ENCODE measurements at places on chromosomes 4 and X.

DNA sequence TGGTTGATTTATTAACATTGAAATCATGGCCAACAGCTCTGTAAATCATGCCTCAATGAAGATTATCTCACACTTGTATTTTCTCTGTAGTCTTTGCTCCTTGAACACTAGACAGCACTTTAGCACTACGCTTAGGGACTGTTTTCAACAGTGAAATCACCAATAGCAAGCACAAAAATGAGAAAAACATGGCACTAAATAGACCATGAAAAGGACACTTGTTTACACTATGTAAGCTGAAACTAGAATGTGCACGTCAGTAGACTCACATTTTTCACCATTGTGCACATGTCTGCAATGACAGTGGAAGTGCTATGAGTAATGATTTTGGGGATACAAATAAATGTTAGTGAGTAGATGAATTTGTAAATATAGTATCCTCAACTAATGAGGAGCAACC, 3.1 kb downstream of the BMP2K start:
- DNase-seq, result peak; percentile 21

DNA sequence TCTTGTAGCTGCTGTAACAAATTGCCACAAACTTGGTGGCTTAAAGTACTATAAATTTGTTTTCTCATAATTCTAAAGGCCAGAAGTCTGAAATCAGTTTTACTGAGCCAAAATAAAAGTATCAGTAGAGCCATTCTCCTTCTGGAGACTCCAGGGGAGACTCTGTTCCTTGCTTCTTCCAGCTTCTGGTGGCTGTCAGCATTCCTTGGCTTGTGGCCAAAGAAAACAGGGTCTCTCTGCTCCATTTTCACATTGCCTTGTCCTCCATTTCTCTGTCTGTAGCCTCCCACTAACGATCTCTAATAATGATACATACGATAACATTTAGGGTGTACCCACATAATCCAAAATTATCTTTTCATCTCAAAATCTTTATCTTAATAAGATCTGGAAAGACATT, 200.4 kb downstream of the MAB21L2 start:
- no peak for DNase-seq

DNA sequence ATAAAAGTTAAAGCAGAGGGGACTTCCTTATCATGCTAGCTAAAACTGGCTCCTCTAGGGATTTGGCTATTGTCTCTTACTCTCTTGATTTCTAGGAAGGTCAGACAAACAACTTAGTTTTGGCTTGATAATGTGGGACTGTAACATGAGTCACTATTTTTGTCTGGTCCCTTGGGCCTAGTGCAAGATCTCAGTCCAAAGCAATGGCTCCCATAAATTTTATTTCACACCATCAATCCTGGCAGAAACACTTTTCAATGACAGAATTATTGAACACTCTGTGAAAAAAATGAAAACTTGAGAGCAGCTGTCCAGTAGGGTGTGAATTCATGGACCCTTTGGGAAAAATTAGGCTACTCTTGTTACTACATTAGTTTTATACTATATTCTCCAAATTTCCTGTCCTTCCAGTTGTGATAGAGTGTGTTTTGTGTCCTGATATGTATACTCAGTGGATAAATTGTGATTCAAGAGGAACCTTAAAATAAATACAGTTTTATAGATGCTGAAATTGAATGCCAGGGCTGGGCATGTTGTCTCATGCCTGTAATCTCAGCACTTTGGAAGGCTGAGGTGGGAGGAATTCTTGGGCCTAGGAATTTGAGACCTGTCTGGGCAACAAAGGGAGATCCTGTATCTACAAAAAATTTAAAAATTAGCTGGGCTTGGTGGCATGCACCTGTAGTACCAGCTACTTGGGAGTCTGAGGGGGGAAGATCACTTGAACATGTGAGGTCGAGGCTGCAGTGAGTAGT, 10.8 kb upstream of the SNCA start:
- no peak for DNase-seq

GRCh38 chr4:40355131-40355530, 20.0 kb downstream of the CHRNA9 start:
- DNase-seq, result no peak

GRCh38 chrX:108362026-108362425, 76.2 kb downstream of the COL4A6 start:
- no peak for DNase-seq

- no peak for DNase-seq
Measured at GRCh38 chr4:157045507-157046127, 30.3 kb upstream of the GLRB start.

- no peak for DNase-seq
Measured at GRCh38 chr4:107432451-107432850, 287.6 kb downstream of the PAPSS1 start.

- DNase-seq, result no peak
Measured at GRCh38 chr4:123884922-123885321, 488.3 kb downstream of the SPRY1 start.

DNA sequence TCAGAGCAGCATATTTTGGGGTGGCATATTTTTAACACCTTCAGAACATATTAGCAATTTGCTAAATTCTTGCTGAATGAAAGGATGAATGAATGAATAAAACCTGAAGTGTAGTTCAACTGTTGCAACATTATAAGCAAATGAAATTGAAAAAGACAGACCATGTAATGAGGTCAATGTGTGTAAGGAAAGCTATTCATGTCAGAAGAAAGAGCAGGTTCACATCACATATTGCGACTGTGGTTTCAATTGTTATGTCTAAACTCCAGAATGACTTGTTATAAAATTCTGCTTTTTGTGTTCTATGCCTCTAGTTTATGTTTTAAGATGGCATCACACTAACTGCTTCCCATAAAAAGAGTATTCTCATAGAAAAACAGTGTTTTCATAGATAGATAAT, 32.9 kb upstream of the DSPP start:
- no peak for DNase-seq

GRCh38 chrX:16196829-16197228, 29.5 kb downstream of the MAGEB17 start:
- DNase-seq, result no peak

DNA sequence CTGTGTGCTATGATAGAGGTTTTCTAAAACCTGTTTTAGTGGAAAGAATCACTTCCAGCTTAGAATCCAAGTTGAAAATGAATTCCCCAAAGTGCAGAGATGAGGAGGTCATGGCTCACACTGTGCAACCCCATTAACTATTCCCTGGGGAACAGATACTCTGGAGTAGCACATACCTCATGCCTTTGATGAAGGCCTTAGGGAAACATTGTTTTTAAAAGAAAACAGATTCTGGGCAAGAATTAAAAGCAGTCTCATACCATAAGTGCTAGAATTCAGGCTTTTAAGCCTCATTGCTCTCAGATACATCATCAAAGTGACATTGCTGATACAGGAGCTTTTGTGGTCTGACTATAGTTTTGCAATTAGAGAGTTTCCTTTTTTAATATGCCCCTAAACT, 115.1 kb downstream of the NDST4 start:
- peak; percentile 3 for DNase-seq

DNA sequence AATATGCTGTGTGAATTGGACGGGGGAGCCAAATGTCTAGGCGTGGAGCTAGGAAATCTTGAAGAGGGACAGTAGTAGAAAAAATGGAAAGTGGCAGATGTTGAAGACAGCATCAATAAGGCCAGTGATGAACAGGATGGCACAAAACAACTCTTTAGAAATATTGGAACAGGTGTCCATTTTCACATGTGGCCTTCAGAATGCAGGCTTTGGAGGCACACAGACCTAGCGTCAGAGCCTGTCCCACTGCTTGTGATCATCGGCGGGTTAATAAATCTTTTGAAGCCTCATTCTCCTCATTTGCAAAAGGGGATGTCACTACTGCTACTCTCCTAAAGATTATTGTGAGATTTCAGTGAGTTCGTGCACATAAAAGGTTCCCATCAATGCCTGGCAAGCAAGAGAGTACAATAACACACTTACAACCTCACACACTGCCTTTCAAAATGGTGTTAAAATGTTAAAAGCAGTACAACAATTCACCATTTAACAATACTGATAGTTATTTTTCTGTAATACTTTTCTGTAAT, 2.4 kb downstream of the PDLIM3 start:
- DNase-seq, result no peak

GRCh38 chr4:40939856-40940255, 190.1 kb downstream of the NSUN7 start:
- peak; percentile 30 for DNase-seq

DNA sequence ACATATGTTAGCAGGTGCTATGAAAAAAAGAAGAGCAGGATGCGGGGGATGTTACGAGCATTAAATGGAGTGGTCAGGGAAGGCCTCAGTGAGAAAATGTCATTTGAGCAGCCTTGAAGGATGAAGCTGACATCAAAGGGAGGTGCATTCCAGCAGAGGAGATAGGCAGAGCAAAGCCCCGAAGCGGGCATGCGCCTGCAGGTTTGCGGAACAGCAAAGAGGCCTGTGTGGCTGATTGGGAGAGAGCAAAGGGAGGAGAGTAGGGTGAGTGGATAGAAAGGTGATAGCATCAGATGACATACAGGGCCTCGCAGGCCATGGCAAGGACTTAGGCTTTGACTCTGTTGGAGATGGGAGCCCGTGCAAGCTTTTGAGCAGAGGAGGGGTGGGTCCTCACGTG, 95.4 kb upstream of the GPR50 start:
- no peak for DNase-seq

DNA sequence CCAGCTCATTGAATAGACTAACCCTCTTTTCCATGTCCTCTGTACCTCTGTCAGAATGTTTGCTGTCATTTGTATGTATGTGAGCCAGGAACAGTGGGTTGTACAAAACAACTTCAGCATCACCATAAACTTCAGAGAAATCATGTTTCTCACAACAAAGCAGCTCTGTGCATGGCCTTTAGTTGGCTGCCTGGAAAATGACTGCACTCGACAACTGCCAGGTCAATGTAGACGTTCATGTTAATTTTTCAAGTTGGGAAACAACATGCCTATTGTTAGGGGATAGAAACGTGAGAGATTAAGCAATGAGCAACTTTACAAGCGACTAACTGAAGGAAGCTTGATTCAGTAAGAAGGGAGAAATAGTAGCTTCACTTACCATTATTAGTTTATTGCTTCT, 17.9 kb upstream of the CXCL11 start:
- DNase-seq, result no peak
